Activated naive CD8-positive, alpha-beta T cell treated with anti-CD3 and anti-CD28 coated beads for 36 hours (primary cell): ENCODE measurements at places on chromosomes 3 and 15. TPM values are rescaled to one million over a fixed set of nuclear protein-coding genes. Genes with fewer than 3 reads are reported as not detected.
A peak's percentile ranks its signal among the peaks of the same experiment; 100 is the strongest.

DNA sequence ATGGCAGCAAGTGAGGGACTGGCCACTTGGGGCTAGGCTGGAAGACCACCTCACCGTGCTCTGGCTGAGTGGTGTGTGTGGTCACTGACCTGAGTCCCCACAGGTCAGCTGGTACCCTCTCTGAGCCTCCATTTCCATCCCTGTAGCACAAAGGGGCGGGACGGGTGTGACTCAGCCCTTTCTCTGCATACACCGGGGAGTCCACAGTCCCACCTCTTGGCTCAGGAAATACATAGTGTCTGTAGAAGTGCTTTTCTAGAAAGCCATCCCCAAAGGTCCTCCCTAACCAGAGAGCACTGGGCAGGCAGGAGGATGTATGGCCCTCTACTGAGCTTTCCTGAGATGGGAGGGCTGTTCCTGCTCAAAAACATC lies 27.2 kb downstream of the WNT7A start:
- no peaks in the 10 kb centered on the region for H3K36me3 ChIP-seq
- H3K27me3 ChIP-seq: no peaks in the 10 kb centered on the region
- H3K27ac ChIP-seq: no peak overlapping the region
- no peak for DNase-seq
- peaks cover 11% of the 10 kb centered on the region for H3K4me1 ChIP-seq

DNA sequence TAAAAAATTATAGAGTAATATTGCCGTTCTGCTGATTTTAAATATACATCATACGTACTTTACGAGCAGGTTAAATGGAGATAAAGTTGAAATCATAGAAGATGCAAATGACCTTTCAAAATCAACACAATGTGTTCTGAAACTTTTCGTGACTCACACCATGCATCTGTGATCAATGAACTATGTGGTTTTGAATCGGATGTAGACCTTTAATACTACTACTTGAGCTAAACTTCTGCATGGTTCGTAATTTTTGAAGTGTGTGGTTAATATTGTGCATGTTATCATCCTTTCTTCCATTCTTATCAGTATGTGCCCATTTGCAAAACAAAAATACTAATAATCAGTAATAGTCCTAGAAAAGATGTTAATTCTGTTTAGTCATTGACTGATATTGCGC lies 58.9 kb downstream of the GASK1A start:
- H3K27ac ChIP-seq: no peak overlapping the region
- no peak overlapping the region for H3K4me3 ChIP-seq

DNA sequence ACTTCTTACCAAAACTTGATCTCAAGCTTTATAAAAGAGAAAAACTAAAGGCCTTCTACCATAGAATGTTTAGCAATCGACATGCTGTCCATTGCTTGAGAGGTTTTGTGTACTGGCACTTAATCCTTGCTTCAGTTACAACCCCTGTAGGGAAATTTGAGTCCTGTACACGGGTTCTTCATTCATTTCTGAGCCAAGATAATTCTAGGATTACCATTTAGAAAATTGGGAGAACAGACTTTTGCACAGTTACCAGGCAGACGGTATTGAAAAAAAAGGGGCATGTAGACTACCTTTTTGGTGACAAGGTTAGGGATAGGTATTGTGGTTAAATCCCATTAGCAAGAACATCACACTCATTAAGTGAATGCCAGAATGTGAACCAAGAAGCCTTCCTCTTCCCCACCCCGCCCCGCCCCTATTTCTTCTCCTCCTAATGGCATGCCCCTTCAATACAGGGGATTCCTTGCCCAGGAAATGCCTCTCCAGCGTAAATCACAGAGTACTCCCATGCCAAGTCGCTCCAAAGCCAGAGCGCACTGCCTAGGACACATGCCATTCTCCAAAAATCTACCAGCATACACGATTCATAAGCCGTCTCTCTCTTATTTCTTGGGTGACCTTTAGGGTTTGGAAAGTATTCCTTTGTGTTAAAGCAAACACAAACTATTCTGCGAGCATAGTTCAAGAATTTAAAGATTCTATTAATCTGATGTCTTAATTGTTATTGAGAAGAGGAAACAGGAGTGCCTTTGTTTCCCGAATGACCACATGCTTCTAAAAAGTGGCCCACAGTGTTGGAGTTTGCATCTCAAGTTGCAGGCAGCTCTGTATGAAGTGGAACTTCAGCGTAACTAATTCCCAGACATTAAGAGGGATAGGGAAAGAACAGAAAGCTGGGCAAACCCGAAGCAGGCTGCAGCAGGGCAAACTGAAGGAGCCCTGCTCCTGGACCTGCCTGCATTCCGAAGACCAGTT lies 164.0 kb upstream of the NR2F2 start:
- H3K27ac ChIP-seq: no peak overlapping the region
- no peaks in the 10 kb centered on the region for H3K36me3 ChIP-seq
- no peaks in the 10 kb centered on the region for H3K4me1 ChIP-seq
- H3K4me3 ChIP-seq: no peak overlapping the region
- H3K27me3 ChIP-seq: peaks cover 28% of the 10 kb centered on the region

GRCh38 chr3:111286746-111287145 lies 215.1 kb downstream of the NECTIN3 start:
- no peaks in the 10 kb centered on the region for H3K27me3 ChIP-seq
- H3K4me1 ChIP-seq: peaks cover 20% of the 10 kb centered on the region
- no peak for DNase-seq
- H3K36me3 ChIP-seq: no peaks in the 10 kb centered on the region
- no peak overlapping the region for H3K4me3 ChIP-seq

DNA sequence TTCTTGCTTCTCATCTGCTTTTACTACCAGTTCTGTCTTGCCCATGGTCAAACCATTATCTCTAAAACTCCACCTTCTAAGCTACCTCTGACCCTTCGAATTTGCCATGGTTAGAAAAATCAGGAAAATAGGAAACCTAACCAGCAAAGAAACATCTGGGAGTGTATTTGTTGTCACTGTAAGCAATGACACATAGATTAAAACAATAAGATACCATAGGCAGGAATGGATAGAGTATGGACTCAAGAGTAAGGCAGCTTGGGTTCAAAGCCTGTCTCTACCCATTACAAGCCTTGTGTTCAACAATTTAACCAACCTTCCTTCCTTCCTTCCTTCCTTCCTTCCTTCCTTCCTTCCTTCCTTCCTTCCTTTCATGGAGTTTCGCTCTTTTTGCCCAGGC lies 34.9 kb downstream of the CRTC3 start:
- H3K27ac ChIP-seq: peak overlapping the region; percentile 88
- H3K4me3 ChIP-seq: peak overlapping the region; percentile 20
- DNase-seq: no peak
- peaks cover 85% of the 10 kb centered on the region for H3K4me1 ChIP-seq

DNA sequence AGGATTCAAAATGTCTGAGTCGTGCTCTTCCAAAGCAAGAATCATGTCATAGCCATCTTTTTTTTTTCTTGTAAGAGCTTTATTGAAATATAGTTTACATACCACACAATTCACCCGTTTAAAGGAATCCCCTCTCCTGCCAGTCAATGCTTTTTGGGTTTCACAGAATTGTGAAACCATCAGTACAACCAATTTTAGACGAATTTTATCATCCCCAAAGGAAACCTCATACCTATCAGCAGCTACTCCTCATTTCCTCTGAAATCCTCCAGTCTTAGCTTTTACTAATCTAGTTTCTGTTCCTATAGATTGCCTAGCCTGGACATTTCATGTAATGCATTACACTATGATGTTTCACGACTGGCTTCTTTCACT lies 39.6 kb downstream of the ADIPOQ start:
- no peak overlapping the region for H3K4me3 ChIP-seq
- H3K4me1 ChIP-seq: peaks cover 33% of the 10 kb centered on the region
- peak overlapping the region; percentile 73 for H3K27ac ChIP-seq
- H3K36me3 ChIP-seq: no peaks in the 10 kb centered on the region
- H3K27me3 ChIP-seq: no peaks in the 10 kb centered on the region

DNA sequence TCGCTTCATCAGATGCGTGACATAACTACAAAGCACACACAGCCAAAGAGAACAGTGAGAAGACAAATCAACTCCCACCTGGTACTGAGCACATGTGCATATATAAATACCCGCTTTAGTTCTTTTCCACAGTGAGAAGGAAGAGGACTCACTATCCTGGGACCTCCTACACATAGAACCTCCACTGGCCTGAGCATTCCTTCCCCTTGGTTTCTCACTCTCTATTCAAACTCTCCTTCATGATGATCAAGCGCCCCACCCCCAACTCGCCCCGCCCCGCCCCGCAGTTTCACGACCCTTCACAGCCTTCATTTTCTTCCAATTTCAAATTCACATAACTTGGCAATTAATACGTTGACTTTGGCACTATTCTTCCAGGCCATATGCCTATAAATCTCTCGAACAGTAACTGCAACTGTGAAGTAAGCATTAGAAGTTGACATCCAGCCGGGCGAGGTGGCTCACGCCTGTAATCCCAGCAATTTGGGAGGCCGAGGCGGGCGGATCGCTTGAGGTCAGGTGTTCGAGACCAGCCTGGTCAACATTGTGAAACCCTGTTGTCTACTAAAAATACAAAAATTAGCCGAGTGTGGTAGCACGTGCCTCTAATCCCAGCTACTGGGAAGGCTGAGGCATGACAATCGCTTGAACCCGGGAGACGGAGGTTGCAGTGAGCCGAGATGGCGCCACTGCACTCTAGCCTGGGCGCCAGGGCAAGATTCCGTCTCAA lies 1.1 kb downstream of the RPS17 start:
- DNase-seq: no peak
- peak overlapping the region; percentile 98 for H3K4me3 ChIP-seq
- peaks cover 34% of the 10 kb centered on the region for H3K4me1 ChIP-seq
- peaks cover 64% of the 10 kb centered on the region for H3K36me3 ChIP-seq
- H3K27me3 ChIP-seq: no peaks in the 10 kb centered on the region

GRCh38 chr15:85766001-85766831 lies 28.5 kb downstream of the KLHL25 start:
- H3K36me3 ChIP-seq: peaks cover 2% of the 10 kb centered on the region
- H3K4me3 ChIP-seq: no peak overlapping the region
- H3K27ac ChIP-seq: no peak overlapping the region
- peaks cover 6% of the 10 kb centered on the region for H3K4me1 ChIP-seq
- no peak for DNase-seq

DNA sequence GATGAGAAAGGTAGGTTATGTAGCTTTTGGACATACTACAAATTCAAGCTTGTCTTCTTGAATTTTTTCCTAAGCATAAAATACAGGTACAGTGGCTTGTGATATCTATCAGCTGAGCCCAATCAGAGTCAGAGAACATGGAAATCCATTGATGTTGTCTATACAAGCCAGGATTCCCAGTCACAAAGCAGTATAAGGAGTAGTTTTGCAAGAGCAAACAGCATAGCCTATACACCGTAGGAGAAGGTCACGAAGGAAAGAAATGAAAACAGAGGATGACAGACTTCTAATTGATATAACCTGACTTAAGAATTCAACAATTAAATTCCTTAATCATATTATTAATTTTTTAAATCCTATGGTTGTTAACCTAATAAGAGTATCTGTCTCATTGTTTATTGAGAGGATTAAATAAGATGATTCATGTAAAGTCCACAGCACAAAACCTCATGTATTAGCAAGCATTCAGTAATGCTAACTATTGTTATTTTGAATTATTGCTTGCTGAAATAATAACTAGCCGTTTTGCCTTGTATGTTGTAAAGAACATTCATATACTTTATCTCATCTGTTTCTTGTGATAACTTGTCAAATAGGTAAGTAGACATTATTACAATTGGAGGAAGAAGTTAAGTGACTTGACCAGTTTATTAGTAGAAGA lies 276.6 kb upstream of the ZPLD1 start:
- no peak overlapping the region for H3K27ac ChIP-seq
- peaks cover 30% of the 10 kb centered on the region for H3K4me1 ChIP-seq
- no peaks in the 10 kb centered on the region for H3K36me3 ChIP-seq
- no peak overlapping the region for H3K4me3 ChIP-seq
- no peak for DNase-seq

DNA sequence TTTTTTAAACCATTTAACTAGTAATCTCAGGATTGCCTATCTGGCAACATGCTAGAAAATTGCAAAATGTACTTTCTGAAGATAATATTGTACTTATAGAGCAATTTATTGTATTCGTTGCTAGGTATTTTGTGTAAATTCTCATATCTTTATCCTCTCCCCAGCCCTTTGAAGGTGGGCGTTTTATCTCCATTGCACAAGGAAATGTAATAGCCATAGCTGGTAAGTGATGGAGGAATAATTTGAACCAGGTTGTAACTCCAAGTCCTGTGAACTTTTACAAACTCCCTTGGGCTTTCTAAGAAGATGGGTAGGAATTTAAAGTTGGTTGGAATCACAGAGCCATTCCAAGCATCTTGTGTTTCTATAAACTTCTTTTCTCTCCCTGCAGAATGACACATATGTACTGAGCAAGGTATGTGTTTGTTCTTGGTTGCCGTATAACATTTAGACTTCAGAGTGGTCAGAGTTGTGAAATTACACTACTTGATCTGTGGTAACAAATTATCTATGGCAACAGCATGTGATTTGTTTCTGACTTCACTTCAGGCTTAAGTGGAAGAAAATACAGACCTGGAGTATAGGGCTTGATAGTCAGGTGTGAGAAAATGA lies 170.9 kb downstream of the AKAP13 start:
- no peaks in the 10 kb centered on the region for H3K27me3 ChIP-seq
- H3K4me1 ChIP-seq: peaks cover 49% of the 10 kb centered on the region
- H3K27ac ChIP-seq: no peak overlapping the region
- no peak overlapping the region for H3K4me3 ChIP-seq
- no peak for DNase-seq

GRCh38 chr3:150871192-150871591 lies 34.0 kb downstream of the MINDY4B start:
- no peak for DNase-seq
- no peaks in the 10 kb centered on the region for H3K4me1 ChIP-seq
- no peaks in the 10 kb centered on the region for H3K36me3 ChIP-seq
- no peak overlapping the region for H3K27ac ChIP-seq
- H3K27me3 ChIP-seq: peaks cover 14% of the 10 kb centered on the region
- H3K4me3 ChIP-seq: no peak overlapping the region

GRCh38 chr3:24688446-24689148 lies 193.9 kb upstream of the THRB start:
- peaks cover 51% of the 10 kb centered on the region for H3K27me3 ChIP-seq
- H3K36me3 ChIP-seq: no peaks in the 10 kb centered on the region
- H3K4me1 ChIP-seq: peaks cover 15% of the 10 kb centered on the region
- H3K27ac ChIP-seq: no peak overlapping the region
- DNase-seq: no peak
- H3K4me3 ChIP-seq: no peak overlapping the region

DNA sequence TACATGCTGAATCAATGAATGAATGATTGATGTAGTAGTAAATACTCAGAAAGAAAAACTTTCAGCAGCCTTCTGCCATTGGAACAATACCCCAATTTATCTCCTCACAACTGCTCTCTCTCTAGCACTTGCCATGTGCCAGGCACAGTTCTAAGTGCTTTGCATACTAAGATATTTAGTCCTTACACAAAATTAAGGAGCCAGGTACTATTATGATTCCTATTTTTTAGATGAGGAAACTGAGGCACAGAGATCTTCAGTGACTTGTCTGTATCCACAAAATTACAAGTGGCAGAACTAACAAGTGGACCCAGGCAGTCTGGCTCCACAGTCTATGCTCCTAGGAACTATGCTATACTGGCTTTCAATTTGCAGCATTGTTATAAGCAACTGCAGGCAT lies 279.2 kb downstream of the LSAMP start:
- H3K27ac ChIP-seq: no peak overlapping the region
- H3K27me3 ChIP-seq: no peaks in the 10 kb centered on the region
- no peaks in the 10 kb centered on the region for H3K36me3 ChIP-seq
- no peaks in the 10 kb centered on the region for H3K4me1 ChIP-seq
- no peak overlapping the region for H3K4me3 ChIP-seq
- DNase-seq: no peak

GRCh38 chr3:54476891-54477290 lies 354.5 kb downstream of the CACNA2D3 start:
- no peaks in the 10 kb centered on the region for H3K4me1 ChIP-seq
- no peak for DNase-seq
- no peak overlapping the region for H3K4me3 ChIP-seq
- no peak overlapping the region for H3K27ac ChIP-seq
- no peaks in the 10 kb centered on the region for H3K36me3 ChIP-seq

RASGRP1 gene
- 42.7 TPM for total RNA-seq

PPP2R3A gene
- total RNA-seq: 0.44 TPM

CEMIP gene
- not detected for total RNA-seq

IGF2BP2 gene
- 0.41 TPM for total RNA-seq

CFAP92 gene
- 0.56 TPM for total RNA-seq

ALDH1A2 gene
- total RNA-seq: 0.35 TPM
